ENCODE measurements at places on chromosomes 16 and 17. TPM values are rescaled to one million over a fixed set of nuclear protein-coding genes. Genes with fewer than 3 reads are reported as not detected.

SSTR5 gene
- 0.77 TPM for total RNA-seq

CCL3 gene
- not detected for total RNA-seq

GPR142 gene
- not detected for total RNA-seq

COX6A2 gene
- total RNA-seq, result not detected

FOXL1 gene
- total RNA-seq, result 2.1 TPM

ABCC6 gene
- 0.17 TPM for total RNA-seq

DPEP3 gene
- total RNA-seq, result 0.09 TPM

BFAR gene
- 81.8 TPM for total RNA-seq

CNTNAP1 gene
- total RNA-seq, result 6.7 TPM

GIT1 gene
- 34.1 TPM for total RNA-seq

PPL gene
- 3.2 TPM for total RNA-seq

C16orf89 gene
- not detected for total RNA-seq

TPSG1 gene
- not detected for total RNA-seq

MT1M gene
- 0.54 TPM for total RNA-seq

IRX3 gene
- total RNA-seq, result 2.0 TPM

LRRC75A gene
- total RNA-seq, result 0.77 TPM

FAM171A2 gene
- total RNA-seq, result 5.0 TPM

TP53TG3 gene
- total RNA-seq, result not detected

RUNDC3A gene
- total RNA-seq, result 0.22 TPM

PTX4 gene
- total RNA-seq, result 0.17 TPM

VASN gene
- 1.1 TPM for total RNA-seq

PYDC1 gene
- not detected for total RNA-seq

GNG13 gene
- total RNA-seq, result not detected

GGA3 gene
- 10.1 TPM for total RNA-seq

CCDC40 gene
- total RNA-seq, result 2.3 TPM

CDK10 gene
- total RNA-seq, result 30.2 TPM

EMP2 gene
- total RNA-seq, result 44.9 TPM

TEX19 gene
- not detected for total RNA-seq

KCNJ12 gene
- total RNA-seq, result under 0.01 TPM

DOC2A gene
- total RNA-seq, result 0.33 TPM

SDR42E2 gene
- total RNA-seq, result 0.43 TPM

CHP2 gene
- total RNA-seq, result not detected

GPR139 gene
- total RNA-seq, result not detected

ZNF598 gene
- total RNA-seq, result 8.1 TPM

APOH gene
- not detected for total RNA-seq

MAP2K6 gene
- 8.9 TPM for total RNA-seq

OR3A1 gene
- not detected for total RNA-seq

Data from dermis lymphatic vessel endothelial cell (primary cell).